HCEC 1CT (cell line): ENCODE measurements at places on chromosomes 7 and 10.

DNA sequence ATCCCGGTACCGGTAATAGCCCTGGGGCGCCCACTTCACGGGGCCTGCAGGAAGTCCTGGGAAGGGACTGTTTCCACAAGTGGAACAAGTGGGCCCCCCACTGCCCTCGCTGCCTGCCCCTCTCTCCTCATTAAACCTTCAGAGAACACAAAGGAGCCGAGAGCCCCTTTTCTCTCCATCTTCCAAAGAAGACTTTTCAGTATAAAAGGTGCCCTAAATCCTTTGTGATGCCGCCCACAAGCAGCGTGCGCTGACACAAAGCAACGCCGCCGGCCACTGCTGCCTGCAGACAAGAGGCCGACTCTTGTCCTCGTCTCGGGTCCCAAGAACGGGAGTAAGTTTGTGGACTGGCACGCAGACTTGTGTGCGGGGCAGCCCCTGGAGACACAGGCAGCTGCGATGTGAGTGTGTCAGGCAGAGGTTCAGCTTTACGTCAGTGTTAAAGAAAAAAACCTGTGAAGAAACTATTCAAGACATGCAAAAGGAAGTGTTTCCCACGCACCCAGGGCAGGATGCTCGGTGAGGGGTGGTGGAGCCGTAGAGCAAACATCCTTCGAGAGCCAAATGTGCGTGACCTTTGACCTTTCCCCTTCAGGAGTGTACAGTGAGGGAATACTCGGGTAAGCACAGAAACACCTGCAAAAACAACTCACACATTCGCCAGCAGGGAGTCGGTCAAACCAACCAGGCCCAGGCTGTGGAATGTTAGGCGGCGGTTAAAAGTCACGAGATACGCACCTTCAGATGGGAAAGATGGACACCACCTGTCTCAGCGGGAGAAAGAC, 118.2 kb downstream of the VIPR2 start:
- DNase-seq: no peak

GRCh38 chr10:119555178-119555784, 12.8 kb upstream of the RGS10 start:
- DNase-seq: no peak

GRCh38 chr7:32415519-32415918, 74.7 kb downstream of the LSM5 start:
- DNase-seq: no peak

DNA sequence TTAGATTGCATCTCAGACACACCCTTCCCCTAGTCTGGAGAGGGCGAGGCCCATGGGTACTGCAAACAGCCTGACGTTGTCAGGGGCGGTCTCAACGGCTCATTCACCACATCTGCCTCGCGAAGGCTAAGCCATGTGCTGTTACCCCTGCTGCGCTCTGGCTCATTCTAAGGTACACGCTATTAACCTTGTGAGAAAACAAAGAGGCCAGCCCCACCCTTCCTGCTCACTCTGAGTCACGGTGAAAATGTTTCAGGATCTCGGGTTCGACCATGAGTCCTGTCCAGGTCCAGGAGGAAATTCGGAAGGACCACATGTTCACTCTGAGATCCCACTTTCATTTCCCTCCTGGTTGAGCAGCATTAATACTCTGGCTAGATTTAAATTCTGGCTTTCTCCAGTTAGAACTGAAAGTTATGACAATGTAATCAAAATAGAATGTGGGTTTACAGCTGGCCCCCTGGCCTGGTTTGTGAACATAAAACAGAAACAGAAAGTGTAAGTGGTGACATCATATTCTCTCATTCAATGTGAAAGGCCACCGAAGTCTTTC, 55.2 kb downstream of the EGFR start:
- DNase-seq: peak; percentile 94

DNA sequence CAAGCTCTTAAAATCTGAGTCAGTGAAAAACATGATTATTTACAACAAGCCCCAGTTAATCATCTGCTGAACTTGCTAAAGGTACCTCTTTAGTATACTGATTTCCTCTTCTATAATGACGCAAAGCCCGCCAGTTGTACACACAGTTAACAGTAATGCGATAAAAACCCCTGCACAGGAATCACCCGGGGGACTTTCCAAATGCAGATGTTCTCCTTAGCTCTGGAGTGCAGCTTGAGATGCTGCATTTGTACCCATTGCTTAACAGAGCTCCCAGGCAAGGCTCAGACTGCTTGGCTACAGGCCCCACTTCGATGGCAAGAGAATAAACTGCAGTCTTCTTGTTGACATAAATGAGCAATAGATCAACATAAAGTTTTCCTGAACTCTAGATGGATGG, 279.6 kb upstream of the HGF start:
- no peak for DNase-seq

DNA sequence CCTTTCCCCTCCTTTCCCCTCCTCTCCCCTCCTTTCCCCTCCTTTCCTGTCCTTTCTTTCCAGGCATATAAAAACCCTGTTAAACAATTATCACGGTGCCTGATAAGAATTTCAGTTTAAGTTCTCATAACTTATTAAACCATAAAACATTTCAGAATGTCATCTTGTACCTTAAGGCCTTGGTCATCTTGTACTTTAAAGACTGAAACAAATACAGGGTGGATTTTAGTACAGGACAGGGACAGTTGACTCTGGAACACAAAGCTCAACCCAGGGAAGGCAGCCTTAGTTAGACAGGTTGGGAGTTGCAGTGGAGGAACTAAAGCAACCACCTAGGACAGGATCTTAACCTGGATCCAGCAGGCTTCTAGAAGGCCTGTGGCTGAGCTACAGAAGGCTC, 1.2 kb downstream of the AGR3 start:
- DNase-seq: no peak

DNA sequence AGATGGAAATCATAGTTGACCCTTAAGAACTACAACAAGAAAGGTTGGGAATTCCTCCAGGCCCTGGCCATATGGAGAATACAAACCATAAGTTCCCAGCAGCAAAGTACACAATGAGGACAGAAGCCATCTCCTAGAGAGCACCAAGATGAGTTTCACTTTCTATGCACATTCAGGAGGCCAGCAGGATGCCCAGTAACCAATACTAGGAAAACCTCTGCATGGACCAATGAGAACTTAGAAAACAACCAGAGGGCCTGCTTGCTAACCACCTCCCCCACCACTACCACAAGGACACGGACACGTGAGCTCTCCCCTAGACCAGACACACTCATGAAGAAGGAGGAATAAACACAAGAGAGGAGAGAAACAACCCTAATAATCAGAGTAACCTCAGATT, 56.3 kb downstream of the IFIT5 start:
- DNase-seq: peak; percentile 25

DNA sequence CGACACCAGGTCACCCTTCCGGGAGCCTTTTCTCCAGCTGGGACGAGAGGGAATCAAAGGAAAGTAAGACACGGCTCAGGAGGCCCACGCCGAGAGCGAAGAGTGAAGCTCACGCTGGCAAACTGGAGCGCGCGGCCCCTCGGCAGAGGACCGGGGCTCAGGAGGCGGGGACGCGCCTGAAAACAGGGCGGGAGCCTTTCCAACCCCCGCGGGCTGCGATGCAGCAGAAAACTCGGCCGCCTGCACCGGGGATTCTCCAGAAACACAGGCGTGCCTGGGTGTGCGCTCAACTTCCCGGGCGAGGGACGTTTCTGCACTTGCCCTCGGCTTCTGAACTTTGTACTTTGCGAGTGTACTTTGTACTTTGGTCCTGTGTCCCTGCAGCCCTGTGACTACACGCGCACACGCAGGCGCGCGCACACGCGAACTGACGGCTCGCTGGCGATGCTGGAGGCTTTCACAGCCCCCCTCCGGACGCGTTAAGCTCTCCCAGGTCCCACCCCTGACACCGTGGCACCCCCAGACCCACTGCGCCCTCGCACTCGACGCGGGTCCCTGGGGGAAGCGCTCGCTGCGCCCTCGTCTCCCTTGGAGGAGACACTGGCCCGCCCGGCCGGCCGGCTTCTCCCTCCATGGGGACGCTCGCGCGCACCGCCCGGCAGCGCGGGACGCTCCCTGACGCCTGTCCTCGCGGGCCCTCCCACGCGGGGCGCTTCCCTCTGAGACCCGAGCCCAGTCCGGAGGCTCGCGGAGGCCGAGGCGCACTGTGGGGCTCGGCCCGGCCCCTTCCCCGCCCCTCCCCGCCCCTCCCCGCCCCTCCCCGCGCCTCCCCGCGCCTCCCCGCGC, 588 bp upstream of the PAOX start:
- peak; percentile 22 for DNase-seq

DNA sequence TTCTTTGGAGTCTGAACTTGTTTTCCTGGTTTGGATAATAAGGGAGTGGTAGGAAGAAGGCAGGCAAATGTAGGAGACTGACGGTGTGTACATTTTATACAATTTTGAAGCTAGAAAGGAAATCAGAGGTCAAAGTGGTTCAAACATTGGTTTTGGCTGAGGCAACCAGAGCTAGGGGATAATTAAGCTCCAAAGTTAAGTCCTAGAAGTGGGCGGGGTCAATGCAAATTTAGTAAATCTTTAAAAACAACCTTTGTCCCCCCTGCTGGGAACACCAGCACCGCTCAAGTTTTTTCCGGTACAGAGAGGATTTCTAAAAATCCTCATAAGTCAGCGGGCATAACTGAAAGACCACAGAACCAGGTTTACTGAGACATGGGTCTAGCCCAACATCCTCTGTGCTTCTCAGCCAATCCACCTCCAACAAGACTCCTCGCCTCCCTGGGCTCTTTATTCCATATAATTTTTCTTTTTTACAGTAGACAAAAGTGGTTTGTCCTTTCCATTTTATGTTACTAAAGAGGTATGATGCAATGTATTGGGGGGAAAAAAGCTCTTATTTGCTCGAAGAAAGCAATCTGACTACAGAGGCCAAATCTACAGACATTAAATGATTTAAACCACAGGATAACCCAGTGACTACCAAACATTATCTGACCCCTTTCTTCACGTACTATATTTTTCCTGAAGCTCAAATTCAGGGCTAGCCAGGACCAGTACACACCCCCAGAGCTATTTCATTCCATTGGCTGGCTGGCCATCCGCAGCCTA, 1.6 kb downstream of the GLUD1 start:
- peak; percentile 59 for DNase-seq

- DNase-seq: no peak
Observed at GRCh38 chr10:47243791-47244190, 56.2 kb upstream of the GDF10 start.

- peak; percentile 9 for DNase-seq
Observed at GRCh38 chr10:48659790-48660189, 24.9 kb upstream of the WDFY4 start.

DNA sequence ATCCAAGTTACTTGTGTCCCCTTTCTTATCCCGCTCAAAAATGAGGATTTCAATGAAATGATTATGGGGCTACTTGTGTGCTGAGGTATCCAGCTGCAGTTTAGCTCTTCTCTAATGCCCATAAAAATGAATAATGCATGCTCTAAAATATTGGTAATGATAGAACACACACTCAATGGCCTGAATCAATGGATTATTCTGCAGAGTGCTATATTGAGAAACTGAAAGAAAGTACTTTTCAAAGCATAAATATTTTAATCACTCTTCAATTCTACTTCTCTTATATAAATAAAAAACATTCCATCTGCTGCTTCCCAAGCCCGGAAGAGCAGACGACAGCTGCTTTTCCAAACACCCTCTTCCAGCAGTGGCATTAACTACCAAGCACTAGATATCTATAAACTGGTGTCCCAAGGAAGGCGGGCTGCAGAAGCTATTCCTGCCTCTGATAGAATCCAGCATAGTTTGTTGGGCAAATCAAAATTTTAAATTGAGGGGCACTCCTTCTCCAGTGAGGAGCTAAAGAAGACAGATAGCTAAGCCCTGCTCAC, 284.9 kb upstream of the AOAH start:
- DNase-seq: no peak

DNA sequence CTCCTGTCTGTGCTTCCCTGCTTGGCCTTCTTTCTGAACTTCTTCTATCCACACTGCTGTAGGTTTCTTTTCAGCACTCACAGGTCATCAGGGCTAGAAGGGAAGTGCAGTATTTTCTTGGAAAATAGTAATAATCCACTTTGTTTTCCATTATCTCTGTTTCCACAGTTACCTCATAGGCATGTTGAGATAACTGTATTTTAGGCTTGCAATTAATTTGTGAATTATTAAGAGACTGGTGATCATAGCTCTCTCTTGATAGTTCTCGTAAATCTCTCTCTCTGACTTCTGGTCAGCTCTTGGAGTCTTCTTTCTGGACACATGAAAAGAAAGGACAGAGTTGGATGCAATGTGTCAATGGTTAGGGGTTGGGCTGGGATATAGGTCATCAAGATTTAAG, 243.6 kb upstream of the IGFBP3 start:
- DNase-seq: no peak

DNA sequence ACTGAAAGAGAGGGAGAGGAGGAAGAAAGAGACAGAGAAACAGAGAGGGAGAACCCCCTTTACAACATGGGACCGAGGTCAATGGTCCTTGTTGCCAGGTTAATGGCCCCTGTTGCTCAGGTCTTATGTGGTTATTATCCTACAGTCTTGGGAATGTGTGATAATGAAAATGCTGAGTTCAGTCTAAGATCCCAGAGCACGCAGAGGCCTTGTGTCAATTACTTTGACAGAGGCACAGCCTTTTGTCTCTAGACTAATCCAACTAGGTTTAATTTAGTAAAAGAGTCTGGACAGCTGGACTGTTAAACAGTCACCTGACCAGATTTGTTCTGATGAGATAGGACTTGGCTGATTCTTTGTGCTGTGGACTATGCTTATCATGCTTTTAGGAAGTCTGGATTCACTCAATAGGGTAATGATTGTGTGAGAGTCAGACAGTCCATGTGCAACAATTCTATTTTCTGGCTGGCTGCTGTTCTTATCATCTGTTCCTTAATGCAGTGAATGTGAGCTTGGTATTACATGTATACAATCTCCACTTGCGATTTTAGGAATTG, 157.4 kb upstream of the MAGI2 start:
- no peak for DNase-seq

DNA sequence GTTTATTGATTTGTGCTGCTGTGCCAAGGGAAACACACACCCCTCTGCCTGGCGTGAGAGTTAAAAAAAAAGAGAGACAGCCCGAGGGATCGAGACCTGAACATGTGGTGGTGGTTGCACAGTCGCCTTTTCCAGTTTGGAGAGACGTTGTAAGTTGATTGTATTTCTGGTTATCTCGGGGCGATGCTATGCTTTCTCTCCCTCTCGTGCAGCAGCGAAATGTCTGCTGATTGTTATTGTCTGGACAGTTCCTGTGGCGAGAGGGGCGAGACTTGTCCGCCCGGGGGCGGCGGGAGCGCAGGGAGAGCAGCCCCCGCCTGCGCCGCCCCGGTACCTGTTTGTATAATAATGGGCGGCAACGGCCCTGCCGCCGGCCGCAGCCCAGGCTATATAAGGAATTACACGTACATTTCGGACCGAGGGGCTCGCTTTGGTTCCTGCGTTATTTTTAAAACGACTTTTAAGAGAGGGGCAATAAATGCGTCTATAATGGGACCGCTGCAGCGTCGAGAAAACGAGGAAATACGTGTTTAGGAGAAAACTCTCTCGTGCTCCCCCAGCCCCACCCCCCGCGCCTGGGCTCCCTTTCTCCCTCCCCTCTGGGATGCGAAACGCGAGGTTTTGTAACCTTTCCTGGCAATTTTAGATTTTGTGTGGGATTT, 1.7 kb downstream of the ZEB1 start:
- peak; percentile 63 for DNase-seq
